ENCODE measurements at places on chromosomes 3 and 15. TPM values are rescaled to one million over a fixed set of nuclear protein-coding genes. Genes with fewer than 3 reads are reported as not detected.

Gene VGLL3
- 55.7 TPM for total RNA-seq

Gene LOXL1
- 81.3 TPM for total RNA-seq

Gene TMEM40
- 7.9 TPM for total RNA-seq

Gene KLHL6
- total RNA-seq = not detected

- no peak for DNase-seq
These were observed 1.9 kb downstream of the KLHDC8B start for GRCh38 chr3:49173116-49173791.

- no peak for DNase-seq
These were observed 51.5 kb downstream of the APBA2 start for GRCh38 chr15:28937271-28937670.

DNA sequence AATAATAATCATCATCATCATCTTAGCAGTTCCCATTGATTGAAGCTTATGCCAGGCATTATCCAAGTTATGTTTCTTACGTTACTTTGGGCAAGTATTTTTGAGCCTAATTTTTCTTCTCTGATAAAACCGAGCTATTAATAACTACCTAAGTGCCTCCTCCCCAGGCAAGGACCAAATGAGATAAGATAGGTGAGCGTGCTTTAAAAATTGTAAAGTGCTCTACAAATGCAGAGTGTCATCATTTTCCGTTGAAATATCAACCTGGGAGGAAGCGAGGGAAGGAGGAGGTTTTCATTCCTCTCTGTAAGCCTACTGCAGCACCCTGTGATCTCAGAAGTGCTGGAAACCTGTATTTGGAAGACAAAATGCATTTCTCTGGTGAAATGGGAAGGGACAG, 96.7 kb upstream of the MITF start:
- no peak for DNase-seq

- peak; percentile 26 for DNase-seq
These were observed 79.3 kb downstream of the SLC7A14 start for GRCh38 chr3:170506556-170506955.

All from kidney epithelial cell (primary cell).